ENCODE measurements at places on chromosomes 2 and 18.

- DNase-seq: no peak
Measured at GRCh38 chr2:100269889-100270288, 52.4 kb downstream of the LONRF2 start.

DNA sequence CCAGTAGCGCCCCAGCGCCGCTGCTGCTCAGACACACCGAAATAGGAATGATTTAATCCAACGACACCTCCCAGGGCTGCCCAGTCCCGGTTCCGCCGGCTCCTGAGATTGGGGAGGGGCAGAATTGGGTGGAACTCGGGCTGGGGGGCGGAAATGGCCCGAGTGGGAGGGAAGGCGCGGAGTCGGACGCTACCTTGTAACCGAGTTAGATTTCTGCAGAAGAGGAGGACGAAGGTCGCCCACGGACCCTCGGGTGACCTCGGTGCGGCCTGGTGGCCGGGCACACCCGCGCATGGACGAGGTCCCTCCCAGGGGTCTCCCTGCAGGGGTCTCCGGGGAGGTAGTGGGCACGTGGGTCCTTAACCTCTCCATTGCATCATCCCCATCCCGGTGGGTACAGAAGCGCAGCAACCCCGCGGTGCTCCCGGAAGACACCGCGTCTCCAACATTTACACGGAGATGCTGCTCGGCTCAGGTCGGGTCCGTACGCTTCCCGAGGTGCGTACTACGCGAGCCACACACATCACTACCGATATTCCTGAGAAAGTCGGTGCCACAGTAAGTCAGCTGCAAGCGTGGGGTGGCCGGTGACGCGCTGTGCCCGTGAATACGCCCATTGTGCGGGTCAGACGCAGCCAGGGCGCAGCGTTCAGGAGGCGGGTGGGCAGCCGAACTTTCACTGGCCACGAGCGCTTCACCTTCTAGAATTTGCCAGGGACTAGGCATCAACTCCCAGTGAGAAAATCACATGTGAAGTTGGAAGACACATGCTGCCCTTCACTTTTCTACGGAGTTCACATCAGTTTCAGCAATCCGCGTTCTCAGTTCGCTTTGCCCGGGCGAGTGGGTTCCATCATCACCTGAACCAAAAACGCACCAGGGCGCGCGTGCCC lies 3.0 kb downstream of the ZNF516 start:
- no peak for DNase-seq

DNA sequence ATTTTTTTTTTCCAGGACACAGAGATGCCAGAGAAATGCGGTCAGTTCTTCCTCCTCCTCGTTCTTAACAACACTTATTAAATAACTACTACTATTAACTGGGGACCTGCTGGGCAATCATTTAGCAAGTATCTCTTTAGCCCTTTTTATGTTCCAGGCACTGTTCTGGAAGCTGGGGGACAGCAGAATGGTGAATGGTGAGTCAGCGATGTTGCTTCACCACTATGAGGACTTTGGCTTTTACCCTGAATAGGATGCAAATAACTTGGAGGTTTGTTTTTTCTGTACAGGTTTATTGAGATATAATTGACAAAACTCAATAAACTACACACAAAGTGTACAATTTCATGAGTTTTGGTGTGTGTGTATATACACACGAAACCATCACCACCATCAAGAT lies 179.9 kb upstream of the MSH6 start:
- no peak for DNase-seq

GRCh38 chr2:32760628-32761027 lies 132.8 kb downstream of the TTC27 start:
- no peak for DNase-seq

DNA sequence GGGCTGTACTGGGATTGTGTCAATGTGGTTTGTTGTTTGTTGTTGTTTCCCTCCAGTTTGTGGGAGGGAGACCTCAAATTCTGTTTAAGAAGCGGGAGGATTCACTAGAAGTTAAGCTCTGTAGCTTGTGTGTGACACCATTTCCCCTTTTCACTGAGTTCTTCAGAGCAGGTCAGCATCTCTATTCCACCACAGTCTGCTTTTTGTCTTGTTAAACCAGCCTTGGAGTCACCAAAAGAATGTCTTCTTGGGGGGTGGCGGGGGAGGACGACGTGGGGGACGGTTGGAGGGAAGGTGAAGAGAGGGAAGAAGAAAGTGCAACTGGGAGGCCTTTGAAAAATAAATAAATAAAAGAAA lies 2.3 kb upstream of the BCL11A start:
- no peak for DNase-seq

GRCh38 chr18:47343291-47343690 lies 91.8 kb upstream of the SKOR2 start:
- no peak for DNase-seq

- DNase-seq: no peak
Measured at GRCh38 chr2:42762823-42763804, 821 bp downstream of the OXER1 start.

- no peak for DNase-seq
Measured at GRCh38 chr2:84306361-84306760, 152.7 kb downstream of the SUCLG1 start.

DNA sequence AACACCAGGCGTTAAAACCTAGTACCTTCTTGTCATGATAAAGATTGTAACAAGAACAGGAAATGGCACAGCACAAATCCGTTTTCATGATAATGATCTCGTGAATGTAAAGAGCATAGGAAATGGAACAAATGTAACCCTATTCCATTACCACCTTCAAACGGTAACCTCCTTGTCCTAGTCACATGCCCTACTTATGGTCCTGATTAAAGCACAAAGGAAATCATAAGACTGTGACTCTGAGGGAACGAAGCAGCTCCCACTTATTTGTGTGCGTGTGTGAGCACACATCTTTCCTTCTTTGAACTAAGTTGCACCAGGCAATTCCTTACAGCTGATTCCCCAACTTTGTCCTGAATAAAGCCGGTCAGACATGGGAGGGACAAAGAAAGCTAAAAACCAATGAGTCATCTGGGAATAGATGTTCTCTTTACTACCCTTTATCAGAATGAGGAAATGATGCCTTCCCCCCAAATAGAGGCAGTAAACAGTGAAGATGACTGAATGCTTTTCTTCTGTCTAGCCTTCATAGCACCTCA lies 192.6 kb downstream of the IKZF2 start:
- DNase-seq: no peak

DNA sequence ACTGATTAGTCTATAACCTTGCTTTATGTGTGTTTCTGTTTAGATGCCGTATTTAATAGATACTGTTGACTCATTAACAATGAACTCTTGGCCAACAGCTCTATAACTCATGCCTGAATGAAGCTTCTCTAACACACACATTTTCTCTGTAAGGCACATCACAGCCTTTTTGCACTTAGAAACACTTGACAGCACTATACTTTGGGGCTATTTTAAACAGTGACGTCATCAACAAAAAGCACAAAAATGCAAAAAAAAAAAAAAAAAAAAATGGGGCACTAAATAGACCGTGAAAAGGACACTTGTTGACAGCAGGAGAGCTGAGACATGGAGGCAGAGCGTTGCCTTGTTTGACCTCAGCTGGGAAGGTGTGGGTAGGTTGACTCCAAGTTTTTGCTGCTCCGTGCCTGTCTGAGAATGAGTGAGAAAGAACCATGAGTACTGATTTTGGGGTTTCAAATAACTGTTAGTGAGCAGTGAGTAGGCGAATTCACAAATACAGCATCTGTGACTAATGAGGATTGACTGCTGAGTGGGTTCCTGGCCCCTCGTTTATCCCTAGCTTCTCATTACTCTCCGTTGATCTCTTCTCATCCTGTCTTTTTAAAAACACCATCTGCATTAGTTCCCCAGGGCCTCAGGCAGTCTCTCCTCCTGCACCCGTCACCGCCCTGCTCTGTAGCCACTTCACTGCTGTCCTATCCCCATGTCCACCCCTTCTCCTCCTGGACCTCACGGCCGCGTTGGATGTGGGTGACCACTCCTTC lies 24.4 kb downstream of the SPP2 start:
- DNase-seq: no peak

- DNase-seq: no peak
Measured at GRCh38 chr2:6069381-6069780, 377.2 kb downstream of the SOX11 start.
